ENCODE measurements at places on chromosomes 6 and 20.

GRCh38 chr6:152310371-152310954, 326.7 kb downstream of the SYNE1 start:
- DNase-seq: no peak

- DNase-seq: no peak
Measured at GRCh38 chr6:50610562-50610961, 102.8 kb upstream of the TFAP2D start.

GRCh38 chr6:113565306-113565705, 291.8 kb upstream of the MARCKS start:
- no peak for DNase-seq

DNA sequence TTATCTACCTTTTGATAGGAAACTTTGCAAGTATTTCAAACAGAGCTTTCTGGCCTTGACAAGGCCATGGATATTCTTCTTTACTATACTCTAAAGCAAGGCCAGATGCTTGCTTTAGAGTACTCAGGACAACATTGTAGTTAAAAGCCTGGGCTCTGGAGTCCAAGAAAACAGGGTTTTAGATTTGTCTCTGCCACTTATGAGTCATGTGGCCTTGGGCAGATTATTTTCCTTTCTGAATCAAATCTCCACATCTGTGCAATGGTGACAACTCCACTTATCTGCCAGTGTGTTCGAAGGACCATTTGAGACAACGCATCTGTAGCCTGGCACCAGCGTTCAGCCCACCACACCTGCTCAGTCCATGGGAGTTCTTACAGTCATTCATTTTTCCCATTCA, 265.9 kb upstream of the RIN2 start:
- no peak for DNase-seq

GRCh38 chr6:98823428-98824161, 10.8 kb upstream of the POU3F2 start:
- no peak for DNase-seq

DNA sequence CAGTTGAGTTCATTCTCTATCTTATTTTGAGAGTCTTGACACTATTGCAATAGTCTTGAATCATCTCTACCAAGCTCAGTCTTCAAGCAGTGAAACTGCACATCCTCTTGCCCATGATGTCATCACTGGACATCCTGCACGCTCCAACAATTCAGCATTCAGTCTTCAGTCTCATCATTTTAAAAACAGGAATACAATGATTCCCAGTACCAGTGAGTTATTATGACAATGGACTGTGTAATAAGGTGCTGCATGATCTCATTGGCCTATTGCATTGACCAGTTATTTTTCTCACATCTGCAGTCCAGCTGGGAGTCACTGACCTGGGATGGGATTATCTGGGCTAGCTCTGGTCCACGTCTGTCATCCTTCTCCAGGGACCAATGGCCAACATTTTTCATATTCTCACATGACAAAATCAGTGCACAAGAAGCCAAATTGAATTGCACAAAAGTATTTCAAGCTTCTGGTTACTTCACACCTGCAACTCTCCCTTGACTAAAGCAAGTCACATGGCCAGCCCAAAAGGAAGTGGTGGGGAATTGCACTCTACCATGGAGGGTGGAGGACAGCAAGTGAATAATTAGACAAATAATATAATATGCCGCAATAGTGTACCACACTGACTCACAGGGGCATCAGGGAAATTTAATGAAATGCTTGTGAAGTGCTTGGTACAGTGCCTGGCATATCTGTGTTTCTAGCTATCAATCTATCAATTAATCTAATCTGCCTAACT, 6.4 kb upstream of the CST2 start:
- DNase-seq: no peak

DNA sequence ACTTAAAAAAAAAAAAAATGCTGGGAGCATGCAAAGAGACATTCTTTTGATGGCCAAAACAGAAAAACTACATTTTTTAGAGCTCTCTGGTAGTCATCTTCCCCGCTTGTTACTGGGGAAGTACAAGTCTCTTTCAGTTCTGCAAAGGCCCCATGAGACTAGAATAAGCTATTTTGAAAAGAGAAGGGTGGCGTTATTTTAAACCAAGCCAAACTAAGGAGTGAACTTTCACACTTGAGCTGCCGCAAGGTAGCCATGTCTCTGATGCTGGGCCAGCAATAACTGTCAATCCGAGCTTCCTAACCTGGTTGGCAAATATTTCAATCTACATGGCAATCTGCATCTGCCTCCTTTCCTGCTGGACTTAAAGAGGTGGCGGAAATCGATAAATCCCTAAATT, 96.7 kb downstream of the L3MBTL3 start:
- DNase-seq: no peak

- DNase-seq: no peak
Measured at GRCh38 chr6:6711832-6712448, 123.4 kb downstream of the LY86 start.

DNA sequence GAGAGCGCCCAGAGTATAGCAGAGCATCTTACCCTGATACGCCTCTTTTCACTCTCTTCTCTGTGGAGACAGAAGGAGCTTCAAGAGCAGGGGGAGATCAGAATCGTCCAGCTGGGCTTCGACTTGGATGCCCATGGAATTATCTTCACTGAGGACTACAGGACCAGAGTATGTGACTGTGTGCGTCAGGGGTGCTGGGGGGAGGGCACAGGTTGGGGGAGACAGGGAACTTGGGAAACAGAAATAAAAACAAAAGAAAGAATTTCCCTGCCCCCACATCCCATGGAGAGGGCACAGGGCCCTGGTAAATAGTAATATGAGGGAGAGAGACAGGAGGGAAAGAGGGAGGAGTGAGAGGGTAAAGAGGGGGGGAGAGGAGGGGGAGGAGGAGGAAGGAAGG, 3.0 kb upstream of the C4A start:
- no peak for DNase-seq

GRCh38 chr20:57399587-57400155, 8.5 kb downstream of the RBM38 start:
- DNase-seq: peak; percentile 22

Measured in C1 segment of cervical spinal cord (tissue), 14 donors.